ENCODE measurements at places on chromosomes 5 and 9. TPM values are rescaled to one million over a fixed set of nuclear protein-coding genes. Genes with fewer than 3 reads are reported as not detected.

GRCh38 chr9:95193067-95193466, 124.4 kb downstream of the FANCC start:
- no peak for DNase-seq

Gene POU5F2
- 1.1 TPM for total RNA-seq

Gene RANBP3L
- not detected for total RNA-seq

- no peak for DNase-seq
These were observed 33.7 kb downstream of the GABRP start for GRCh38 chr5:170817195-170817594.

Gene RASGRF2
- total RNA-seq, result 2.3 TPM

DNA sequence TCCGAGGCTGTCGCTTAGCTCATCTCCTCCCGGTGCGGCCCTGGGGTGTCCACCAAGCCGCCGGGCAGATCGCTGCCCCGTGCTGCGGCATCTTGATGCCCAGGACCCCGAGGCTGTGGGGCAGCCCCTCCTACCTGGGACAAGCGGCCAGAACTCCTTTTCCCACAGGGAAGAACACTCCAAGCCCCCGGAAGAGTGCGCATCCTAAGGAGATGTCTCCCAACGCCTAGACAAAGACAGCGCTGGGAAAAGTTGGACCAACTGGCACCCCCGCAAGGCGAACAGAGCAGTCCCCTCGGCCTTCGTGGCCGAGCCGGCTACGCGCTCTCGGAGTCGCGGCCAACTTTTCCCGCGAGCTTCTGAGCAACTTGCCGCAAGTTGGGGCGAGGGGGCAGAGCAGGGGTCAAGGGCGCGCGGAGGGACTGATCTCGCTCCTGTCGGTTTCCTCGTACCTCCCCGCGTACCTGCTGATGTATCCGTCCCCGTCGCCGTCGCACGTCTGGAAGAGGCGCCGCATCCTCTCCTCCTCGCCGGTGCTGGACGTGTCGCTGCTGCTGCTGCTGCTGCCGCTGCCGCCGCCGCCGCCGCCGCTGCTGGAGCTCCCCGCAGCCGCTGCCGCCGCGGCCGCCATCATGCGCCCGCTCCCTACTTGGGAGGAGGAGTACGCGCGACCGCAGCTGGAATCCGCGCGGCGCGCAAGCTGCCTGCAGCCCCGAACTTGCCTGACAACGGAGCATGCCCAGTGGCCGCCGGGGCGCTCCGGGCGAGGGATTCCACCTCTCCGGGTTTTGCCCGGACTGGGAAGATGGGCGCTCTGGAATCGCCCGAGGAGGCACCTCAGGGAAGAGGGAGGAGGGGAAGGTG, at the start of gene MCC:
MCC (minus strand) TSS at position 673 of the 864 bp plus-strand sequence.
- peak; percentile 67 for DNase-seq

GRCh38 chr5:117103703-117104102, 529.1 kb upstream of the SEMA6A start:
- no peak for DNase-seq

DNA sequence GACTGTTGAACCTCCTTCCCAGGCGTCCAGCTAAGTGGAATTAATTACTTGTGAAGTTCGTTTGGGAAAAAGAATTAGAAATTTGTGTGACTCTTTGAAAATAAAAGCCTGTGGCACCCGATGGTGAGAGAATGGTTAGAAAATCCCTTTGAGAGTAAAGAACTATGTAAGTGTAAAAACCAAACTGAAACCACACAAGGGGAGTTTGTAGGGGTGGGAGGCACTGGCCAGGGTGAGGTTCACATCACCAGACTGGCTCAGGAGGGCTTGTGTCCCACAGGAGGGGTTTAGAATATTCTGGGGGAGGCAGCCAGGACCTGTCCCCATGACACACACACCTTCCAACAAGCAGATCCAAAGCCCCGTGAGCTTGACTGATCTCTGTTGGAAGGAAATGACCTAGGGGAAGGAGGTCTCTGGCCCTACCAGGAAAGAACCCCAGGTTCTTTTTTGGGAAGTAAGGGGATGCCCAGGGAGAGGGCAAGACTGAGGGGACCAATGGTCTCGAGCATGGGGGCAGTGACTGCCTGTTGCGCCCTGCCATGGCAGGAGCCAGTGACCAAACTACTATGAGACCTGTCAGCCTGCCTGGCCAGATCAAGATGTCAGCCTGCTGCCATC, 4.3 kb downstream of the SPATA24 start:
- DNase-seq, result no peak

- DNase-seq, result no peak
These were observed 53.3 kb downstream of the SEMA6A start for GRCh38 chr5:116521173-116521872.

- no peak for DNase-seq
These were observed 482.0 kb downstream of the DTWD2 start for GRCh38 chr5:118506217-118506852.

Gene SLC46A2
- total RNA-seq, result not detected

DNA sequence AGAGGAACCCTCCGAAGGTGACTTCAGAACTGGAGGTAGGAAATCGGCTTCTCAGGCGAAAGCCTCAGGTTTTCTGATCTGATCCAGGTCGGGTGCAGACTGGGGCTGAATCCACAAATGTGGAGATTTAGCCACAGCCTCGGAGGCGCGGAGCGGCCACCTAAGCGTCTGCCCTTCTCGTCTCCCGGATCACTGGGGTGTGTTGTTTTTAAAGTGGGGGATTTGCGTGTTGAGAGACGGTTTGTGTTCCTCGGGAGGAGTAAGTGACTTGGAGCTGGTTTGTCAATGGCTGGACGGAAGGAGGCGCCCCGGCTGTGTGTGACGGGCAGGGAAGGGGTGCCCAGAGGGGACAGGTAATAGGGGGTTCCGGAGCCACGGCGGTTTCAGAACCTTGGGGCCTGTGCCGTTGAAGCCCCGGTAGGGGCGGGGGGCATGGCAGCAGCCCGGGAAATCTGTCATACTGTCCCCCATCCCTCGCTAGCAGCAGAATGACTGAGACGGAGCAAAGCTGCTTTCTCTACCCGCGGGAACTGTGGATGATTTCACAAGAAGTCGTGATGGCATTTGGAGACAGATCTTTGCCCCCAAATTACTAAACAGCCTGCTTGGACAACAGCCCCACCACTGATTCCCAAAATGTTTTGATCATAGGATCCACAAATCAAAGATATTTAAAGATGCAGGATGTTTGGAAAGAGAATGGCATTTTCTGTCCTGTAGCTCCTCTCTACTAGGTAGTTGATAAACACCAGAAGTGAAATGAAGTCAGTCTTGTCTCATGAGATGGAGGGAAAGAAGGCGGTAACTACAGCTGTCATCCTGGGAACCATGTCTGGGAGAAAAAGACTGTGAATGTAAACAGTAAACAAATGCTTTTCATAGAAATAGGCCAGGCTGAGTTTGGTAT, 216.5 kb downstream of the PDZD2 start:
- no peak for DNase-seq

DNA sequence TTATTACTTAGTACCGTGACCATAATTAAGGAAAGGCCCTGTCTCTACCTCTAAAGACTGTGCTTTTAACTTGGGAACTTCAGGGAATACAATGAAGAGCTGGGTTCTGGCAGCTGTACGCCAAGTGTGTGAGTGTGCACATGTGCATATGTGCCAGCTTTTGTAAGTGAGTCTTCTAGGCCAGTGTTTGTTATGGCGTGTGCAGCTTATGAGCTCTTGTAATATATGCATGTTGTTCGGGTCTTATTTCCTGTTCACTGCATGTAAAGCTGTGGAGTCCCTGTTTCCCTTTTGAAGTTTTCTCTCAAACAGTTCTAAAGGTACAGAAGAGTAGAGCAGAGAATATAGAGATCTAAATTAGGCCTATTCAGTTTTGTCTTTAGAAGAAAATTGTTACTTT, 30.5 kb downstream of the TGFBR1 start:
- no peak for DNase-seq

DNA sequence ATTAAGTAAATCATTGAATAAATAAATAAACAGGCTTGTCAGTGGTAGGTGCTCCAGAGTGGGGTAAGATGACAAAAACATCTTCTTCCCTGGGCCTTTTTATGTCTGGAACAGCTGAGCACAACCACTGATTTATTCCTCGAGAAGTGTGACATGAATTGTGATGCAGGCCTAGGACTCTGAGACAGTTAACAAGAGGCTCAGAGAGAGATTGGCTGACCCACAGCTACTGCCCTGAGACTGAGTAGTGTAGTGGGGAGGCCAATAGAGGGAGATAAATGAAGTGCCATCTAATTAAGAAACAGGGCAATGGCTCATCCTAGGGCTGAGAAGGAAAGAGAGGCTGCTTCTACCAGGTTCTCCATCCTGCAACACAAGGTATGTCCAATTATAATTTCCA, 369.3 kb upstream of the TRPC7 start:
- no peak for DNase-seq

- no peak for DNase-seq
These were observed 15.6 kb downstream of the VCAN start for GRCh38 chr5:83487155-83487554.

GRCh38 chr5:142719836-142720370, 34.0 kb upstream of the FGF1 start:
- DNase-seq, result no peak

Gene QRFP
- total RNA-seq, result not detected

GRCh38 chr5:157160001-157160400, 6.1 kb downstream of the GARIN3 start:
- no peak for DNase-seq

DNA sequence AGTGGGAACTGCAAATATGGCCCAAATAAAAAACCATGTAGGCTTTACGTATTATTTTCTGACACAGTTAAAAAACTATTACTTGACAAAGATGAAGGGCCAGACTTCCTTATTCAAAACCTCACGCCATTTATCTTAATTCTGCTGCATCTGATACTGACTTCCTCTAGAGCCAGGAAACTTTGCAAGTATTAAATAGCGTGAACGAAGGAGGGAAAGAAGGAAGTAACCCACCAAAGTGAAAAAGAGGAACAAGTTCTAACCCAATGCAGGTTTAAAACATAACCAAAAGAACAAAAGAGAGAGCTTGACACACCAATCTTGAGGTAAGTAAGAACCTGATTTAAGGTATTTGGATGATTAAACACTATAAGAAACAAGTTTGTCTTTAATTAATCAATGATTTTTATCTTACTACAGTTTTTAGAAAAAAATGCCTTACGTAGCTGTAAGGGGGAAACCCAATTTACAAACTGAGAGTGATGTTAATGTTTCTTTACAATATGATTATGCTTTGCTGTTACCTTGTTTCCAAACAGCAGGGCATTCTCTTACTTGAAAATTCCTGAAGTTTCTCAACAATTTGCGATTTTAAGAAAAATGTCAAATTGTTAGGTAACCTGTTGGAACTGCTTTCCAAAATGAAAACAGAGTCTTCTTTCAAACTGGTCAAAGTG, at the start of gene GAPT:
GAPT (plus strand) TSS at position 220 of the 677 bp plus-strand sequence. CDS start 3,102 bp downstream, outside the sequence.
- DNase-seq, result no peak

DNA sequence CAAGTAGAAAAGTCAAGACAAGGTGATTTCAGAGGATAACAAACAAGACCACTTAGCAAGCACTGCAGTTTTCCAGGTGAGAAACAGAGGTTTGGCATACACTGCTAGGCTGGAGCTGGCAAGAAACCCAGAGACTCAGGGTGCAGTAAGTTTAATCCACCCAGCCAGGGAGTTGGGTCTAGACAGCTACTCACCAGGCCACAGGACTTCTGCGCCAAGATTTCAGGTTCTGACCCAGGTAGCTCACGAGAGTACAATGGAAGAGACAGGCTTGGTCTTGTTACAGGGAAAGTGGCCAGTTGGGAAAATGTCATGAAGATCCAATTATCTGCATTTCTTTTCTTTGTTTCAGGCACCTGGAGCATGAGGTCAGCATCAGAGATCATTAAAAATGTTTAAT, 9.8 kb downstream of the SMIM23 start:
- DNase-seq, result no peak

GRCh38 chr5:32785611-32786254, 74.6 kb downstream of the NPR3 start:
- DNase-seq, result no peak

- no peak for DNase-seq
These were observed 222.4 kb upstream of the TNC start for GRCh38 chr9:115340314-115340713.

DNA sequence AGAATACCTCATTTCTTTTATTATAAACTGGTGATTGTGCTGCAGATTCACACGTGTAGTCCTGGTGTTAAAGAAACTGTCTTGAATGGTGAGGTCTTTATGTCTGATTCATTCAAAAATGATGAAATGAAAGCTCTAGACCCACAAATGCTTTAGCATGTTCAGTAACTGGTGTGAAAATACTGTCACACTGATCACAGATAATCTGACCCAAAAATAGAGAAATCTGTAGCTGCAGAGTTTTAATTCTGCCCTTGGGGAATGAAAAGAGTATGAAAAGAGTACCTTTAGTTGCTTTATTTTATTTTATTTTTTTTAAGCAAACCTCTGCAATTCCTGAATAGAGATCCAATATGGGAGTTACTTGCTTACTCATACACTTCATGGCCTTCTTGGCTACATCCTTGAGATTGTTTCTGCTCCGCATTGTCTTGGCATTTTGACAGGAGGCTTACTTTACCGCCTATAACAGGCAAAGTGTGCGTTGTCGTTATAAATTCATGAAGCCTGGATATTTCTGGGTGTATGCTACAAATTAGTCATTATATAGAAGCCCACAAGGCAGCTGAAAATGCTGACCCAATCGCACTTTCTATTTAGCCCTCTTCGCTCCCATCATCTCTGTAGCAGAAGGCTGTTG, 2.7 kb downstream of the RGMB start:
- DNase-seq, result no peak

DNA sequence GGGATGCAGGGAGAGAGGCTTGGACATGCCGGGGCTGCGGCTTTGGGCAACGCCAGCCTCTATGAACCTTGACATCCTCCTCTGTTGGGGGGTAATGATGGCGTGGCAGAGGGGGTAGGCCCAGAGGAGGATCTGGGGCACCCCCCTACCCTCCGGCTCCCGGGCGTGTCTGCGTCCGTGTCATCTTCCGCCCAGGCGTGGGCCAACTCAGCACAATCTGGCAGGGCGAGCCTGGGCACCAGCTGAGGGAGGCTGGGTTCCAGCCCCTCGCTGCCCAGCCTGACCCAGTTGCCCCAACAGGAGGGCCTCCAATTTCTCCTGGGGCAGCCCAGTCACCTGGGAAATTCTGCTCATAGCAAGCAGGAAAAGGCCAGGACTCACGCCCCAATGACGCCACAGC, 62.9 kb upstream of the IL17B start:
- no peak for DNase-seq

- DNase-seq, result no peak
These were observed 1556.8 kb downstream of the EFNA5 start for GRCh38 chr5:106113922-106114321.

Measured in left colon (tissue), 2 donors.